IMR-90 (cell line): ENCODE measurements at places on chromosomes 16 and 17. TPM values are rescaled to one million over a fixed set of nuclear protein-coding genes. Genes with fewer than 3 reads are reported as not detected.

GRCh38 chr16:42691-43090 is 10.7 kb downstream of the POLR3K start:
- DNase-seq = no peak
- H3K27ac ChIP-seq = no peak overlapping the region
- H3K27me3 ChIP-seq = no peaks in the 10 kb centered on the region
- peaks cover 5% of the 10 kb centered on the region; the same call in 1 of the 2 replicates for H3K4me1 ChIP-seq
- H3K36me3 ChIP-seq = peaks cover 15% of the 10 kb centered on the region

DNA sequence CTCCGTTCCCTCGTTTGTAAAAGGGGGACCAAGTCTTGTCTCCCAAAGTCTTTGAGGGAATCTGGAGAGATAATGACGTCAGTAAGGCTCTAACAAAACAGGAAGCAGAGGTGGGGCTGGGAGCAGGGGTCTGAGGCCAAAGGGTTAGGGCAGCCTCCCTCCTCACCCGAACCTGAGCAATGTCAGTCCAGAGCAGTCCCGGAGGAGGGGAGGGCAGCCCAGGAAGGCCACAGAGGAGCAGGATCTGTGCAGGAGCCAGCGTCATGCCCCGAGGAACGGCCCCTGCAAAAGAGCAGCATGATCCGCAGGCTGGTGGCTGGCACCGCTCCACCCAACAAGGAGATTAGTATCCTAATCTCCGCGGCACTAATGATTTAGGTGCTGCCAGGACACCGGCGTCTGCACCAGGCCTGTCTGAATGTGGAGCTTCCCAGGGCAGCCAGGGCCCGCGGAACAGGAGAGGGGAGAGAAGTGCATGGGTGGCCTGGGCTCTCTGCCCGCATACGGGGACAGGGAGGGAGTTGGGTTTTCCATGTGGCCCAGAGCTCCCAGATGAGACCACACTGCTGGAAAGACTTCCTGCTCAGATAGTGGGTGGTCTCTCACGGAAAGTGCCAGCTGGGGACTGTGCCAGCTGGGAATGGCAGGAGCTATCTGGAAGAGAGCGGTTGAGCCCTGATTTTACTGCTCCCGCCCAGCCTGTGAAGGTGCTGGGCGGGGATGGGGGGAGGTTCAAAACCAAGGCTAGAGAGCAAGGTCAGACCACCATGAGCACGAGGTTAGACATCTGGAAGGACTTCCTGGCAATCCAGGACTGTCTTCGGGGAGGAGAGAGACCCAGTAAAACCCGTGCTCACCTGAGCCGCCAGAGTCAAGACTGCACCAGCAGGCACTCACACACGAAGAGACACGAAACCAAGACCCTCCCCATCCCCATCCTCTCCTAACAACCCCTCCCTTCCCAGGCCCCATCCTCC is 11.0 kb upstream of the KRT17 start:
- H3K36me3 ChIP-seq = no peaks in the 10 kb centered on the region
- H3K4me1 ChIP-seq = peaks cover 3% of the 10 kb centered on the region; the same call in 1 of the 2 replicates
- H3K27ac ChIP-seq = no peak overlapping the region
- no peak for DNase-seq
- peaks cover 14% of the 10 kb centered on the region for H3K27me3 ChIP-seq
- H3K4me3 ChIP-seq = no peak overlapping the region

DNA sequence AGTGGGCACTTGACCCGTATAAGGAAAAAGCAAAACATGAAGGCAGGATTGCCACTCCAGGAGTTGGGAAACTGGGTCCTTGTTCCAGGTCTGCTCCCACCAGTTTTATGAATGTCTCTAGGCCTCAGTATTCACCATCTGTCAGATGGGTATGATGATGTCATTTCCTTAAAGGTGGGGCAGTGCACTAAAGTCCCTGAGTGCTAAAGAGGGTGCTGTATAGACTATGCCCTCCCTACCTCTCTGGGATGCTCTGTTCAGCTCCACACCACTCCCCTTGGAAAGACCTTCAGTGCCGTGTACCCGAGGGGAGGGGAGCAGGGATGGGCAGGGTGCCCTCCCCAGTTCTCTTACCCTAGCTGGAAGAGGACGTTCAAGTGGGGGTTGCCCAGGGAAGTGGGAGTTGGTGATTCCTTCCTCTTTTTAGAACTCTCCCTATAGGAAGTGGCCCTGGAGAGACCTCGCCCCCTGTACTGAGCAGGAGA is 2.2 kb downstream of the LASP1 start:
- peaks cover 28% of the 10 kb centered on the region for H3K36me3 ChIP-seq
- peak overlapping the region; percentile 88 for H3K27ac ChIP-seq
- H3K4me3 ChIP-seq = peak overlapping the region; percentile 90
- DNase-seq = no peak
- no peaks in the 10 kb centered on the region for H3K27me3 ChIP-seq

- H3K4me3 ChIP-seq = no peak overlapping the region
- DNase-seq = peak; percentile 38
- no peaks in the 10 kb centered on the region for H3K36me3 ChIP-seq
Observed at GRCh38 chr17:58336456-58337209, 8.0 kb upstream of the TSPOAP1 start.

GRCh38 chr17:51434434-51435170 is 174.3 kb downstream of the UTP18 start:
- H3K4me3 ChIP-seq = no peak overlapping the region
- no peaks in the 10 kb centered on the region for H3K27me3 ChIP-seq
- no peaks in the 10 kb centered on the region for H3K36me3 ChIP-seq
- H3K4me1 ChIP-seq = no peaks in the 10 kb centered on the region
- H3K27ac ChIP-seq = no peak overlapping the region

GRCh38 chr17:66605541-66605940 is 229.4 kb upstream of the CACNG5 start:
- H3K4me3 ChIP-seq = no peak overlapping the region
- DNase-seq = no peak
- no peak overlapping the region for H3K27ac ChIP-seq
- no peaks in the 10 kb centered on the region; the same call in 1 of the 2 replicates for H3K36me3 ChIP-seq

DNA sequence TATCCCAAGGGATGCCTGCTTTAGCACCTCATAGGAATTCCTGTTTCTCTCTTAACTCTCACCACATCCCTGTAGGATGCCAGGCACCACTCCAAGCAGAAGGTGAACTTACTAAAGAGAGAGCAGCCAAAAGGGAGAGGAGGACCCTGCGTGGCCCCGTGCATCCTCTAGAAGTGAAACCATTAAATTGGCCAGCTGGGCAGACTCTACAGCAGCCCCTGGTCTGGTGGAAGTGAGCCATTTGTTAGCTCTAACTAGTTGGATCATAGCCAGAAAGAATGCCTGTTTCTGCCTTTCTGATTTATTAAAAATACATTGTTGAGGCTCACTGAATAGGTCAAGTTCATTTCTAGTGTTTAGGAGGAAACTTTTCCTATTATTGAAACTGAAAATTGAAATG is 22.3 kb downstream of the TMEM11 start:
- no peak overlapping the region for H3K4me3 ChIP-seq
- no peaks in the 10 kb centered on the region for H3K27me3 ChIP-seq
- H3K4me1 ChIP-seq = peaks cover 9% of the 10 kb centered on the region; the same call in 1 of the 2 replicates
- H3K27ac ChIP-seq = no peak overlapping the region
- H3K36me3 ChIP-seq = peaks cover 13% of the 10 kb centered on the region

GRCh38 chr17:2894782-2895181 is 98.5 kb downstream of the RAP1GAP2 start:
- no peak overlapping the region for H3K4me3 ChIP-seq
- peaks cover 2% of the 10 kb centered on the region for H3K4me1 ChIP-seq
- H3K36me3 ChIP-seq = no peaks in the 10 kb centered on the region

MT1E gene
- 733 and 821 TPM in 2 replicates for polyA plus RNA-seq

EIF3C gene
- 260 and 325 TPM in 2 replicates for polyA plus RNA-seq

ARL5C gene
- not detected in 2 replicates for polyA plus RNA-seq

MYH8 gene
- polyA plus RNA-seq = not detected in 2 replicates
